ENCODE measurements at places on chromosomes 2 and 18.

GRCh38 chr2:180463608-180464007 is 456.5 kb upstream of the CWC22 start:
- DNase-seq = peak; percentile 78

- no peak for DNase-seq
Observed at GRCh38 chr2:165533331-165533730, 63.8 kb downstream of the CSRNP3 start.

- no peak for DNase-seq
Observed at GRCh38 chr18:25250474-25250851, 101.5 kb downstream of the ZNF521 start.

DNA sequence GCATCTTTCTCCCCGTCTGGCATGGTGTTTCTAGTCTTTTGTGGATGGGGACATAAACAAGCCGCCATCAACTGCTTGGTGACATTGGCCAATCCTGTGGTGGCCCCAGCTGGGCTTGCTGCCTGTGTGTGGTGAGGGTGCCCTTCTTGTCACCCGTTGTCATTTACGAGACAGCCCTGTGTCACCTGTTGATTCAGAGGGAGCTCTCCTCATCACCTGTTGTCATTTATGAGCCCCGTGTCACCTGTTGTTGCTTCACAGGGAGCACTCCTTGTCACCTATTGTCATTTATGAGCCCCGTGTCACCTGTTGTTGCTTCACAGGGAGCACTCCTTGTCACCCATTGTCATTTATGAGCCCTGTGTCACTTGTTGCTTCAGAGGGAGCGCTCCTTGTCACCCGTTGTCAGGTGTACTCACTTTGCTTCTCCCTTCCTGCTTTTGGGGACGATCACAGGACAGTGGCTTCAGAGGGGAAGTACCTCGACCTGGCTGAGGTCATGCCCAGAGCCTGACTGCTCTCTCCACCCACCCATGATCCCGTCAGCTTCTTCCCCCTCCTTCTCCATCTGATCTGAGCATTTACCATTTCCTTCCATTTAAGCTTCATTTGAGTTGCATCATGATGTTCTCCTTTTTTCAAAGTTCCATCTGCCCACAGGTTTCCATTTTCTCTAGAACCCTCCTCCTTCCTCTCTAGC is 29.1 kb downstream of the HPCAL1 start:
- no peak for DNase-seq

GRCh38 chr18:59605633-59606192 is 91.5 kb downstream of the CCBE1 start:
- DNase-seq = no peak

- DNase-seq = no peak
Observed at GRCh38 chr2:54914637-54915036, 135.6 kb downstream of the RTN4 start.

All from epithelial cell of prostate (primary cell).